ENCODE measurements at places on chromosomes 1 and 21. TPM values are rescaled to one million over a fixed set of nuclear protein-coding genes. Genes with fewer than 3 reads are reported as not detected.

The NGF gene
- 0.83 TPM for total RNA-seq

The BRDT gene
- total RNA-seq, result not detected

The HRNR gene
- total RNA-seq, result not detected

The PTPRF gene
- total RNA-seq, result 171 TPM

The RNF115 gene
- total RNA-seq, result 20.5 TPM

The RIPPLY3 gene
- not detected for total RNA-seq

The IL24 gene
- total RNA-seq, result not detected

The LRIF1 gene
- 21.1 TPM for total RNA-seq

The LINGO4 gene
- total RNA-seq, result not detected

The DRAXIN gene
- total RNA-seq, result 111 TPM

The PPIAL4G gene
- 0.61 TPM for total RNA-seq

The KIAA1614 gene
- total RNA-seq, result 4.1 TPM

The REN gene
- not detected for total RNA-seq

The SLC30A10 gene
- total RNA-seq, result 1.5 TPM

The C1orf94 gene
- total RNA-seq, result not detected

The MEF2D gene
- total RNA-seq, result 50.0 TPM

The DDAH1 gene
- 5.4 TPM for total RNA-seq

The EXTL1 gene
- total RNA-seq, result 2.6 TPM

The MYCL gene
- 97.7 TPM for total RNA-seq

The LRRC39 gene
- 2.1 TPM for total RNA-seq
